T-helper 17 cell (primary cell): ENCODE measurements at places on chromosomes 3 and 15.

DNA sequence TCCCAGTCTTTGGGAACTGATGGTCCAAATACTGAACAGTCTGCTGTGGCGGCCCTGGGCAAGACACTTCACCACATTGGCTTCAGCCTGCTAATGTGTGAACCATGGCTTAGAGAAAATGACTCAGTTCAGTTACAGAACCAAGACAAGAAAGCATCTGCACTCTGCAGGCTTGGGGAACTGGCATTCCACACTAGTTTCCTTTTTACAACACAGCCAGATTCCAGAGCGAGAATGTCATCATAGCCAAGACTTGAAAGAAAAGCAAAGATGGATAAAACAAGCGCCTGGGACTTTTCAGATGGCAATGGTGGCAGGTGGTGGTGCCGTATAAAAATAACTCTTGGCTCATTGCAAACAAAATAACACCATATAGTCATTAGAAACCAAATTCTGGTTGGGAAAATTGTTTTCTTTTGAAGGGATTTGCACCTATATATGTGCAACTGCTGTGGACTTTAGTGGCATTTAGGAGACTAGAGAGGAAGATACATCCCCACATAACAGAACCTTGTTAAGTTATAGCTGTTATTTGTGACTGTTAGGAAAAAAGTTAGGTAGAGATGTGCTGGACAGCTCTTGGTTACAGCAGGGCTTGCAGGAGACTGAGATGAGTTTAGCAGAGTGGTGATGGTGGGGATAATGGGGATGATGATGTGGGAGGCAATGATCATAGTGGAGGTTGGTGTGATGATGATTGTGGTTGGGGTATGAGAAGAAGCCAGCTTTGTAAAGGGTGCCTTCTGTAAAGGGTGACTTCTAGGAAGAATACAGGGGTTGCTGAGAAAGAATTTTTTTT lies 273.6 kb downstream of the THRB start:
- no peak overlapping the region for H3K4me3 ChIP-seq
- H3K27me3 ChIP-seq: peaks cover 31% of the 10 kb centered on the region
- DNase-seq: no peak
- H3K36me3 ChIP-seq: no peaks in the 10 kb centered on the region

DNA sequence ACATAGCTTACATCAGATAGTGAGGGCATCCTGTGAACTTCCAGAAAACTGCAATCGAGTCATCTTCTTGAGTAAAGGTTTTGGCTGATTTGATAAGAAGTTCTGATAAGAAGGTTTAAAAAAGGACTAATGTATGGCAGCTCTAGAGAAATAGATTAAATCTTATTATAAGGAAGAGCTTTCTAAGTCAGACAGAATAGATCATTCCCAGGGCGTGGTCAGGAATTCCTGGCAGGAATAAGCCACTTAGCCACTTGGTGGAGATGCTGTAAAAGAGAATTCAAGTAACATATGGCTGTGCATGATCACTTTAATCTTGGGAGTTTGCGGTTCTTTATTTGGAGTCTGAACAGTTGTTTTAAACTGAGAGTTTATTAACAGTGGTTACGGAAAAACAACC lies 17.4 kb downstream of the PGBD4 start:
- peaks cover 18% of the 10 kb centered on the region for H3K27me3 ChIP-seq
- no peak overlapping the region for H3K4me3 ChIP-seq
- no peak for DNase-seq
- H3K27ac ChIP-seq: no peak overlapping the region

- H3K4me3 ChIP-seq: no peak overlapping the region
- no peak for DNase-seq
- H3K27me3 ChIP-seq: no peaks in the 10 kb centered on the region
- no peaks in the 10 kb centered on the region for H3K4me1 ChIP-seq
- H3K27ac ChIP-seq: no peak overlapping the region
Measured at GRCh38 chr3:18308096-18308650, 117.0 kb downstream of the SATB1 start.

DNA sequence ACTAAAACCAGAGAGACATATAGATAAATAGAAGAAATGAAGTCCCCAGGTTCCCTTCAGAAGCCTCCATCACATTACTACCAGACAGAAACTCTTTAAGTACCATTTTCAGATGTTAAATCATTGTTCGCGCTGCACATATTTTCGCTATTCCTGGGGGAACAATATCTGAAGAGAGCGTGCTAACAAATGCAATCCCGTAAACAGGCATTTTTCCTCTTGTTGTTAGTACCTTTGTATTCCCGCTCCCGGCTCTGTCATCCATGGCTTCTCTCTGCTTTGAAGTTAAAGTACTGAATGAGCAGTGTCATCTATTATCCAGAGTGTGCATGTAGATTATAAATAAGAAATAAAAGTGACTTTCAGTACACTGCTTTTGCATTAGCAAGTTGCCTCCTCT lies 412.3 kb downstream of the FOXP1 start:
- H3K27me3 ChIP-seq: no peaks in the 10 kb centered on the region
- DNase-seq: no peak
- H3K4me3 ChIP-seq: no peak overlapping the region
- peaks cover 2% of the 10 kb centered on the region for H3K4me1 ChIP-seq
- H3K36me3 ChIP-seq: peaks cover 4% of the 10 kb centered on the region
- peak overlapping the region; percentile 65 for H3K27ac ChIP-seq

- DNase-seq: no peak
- H3K27me3 ChIP-seq: no peaks in the 10 kb centered on the region
- H3K36me3 ChIP-seq: no peaks in the 10 kb centered on the region
- no peak overlapping the region for H3K27ac ChIP-seq
Measured at GRCh38 chr3:95097493-95097892, 1034.6 kb downstream of the NSUN3 start.

- DNase-seq: no peak
- no peak overlapping the region for H3K4me3 ChIP-seq
- peaks cover 6% of the 10 kb centered on the region for H3K4me1 ChIP-seq
- H3K27ac ChIP-seq: no peak overlapping the region
Measured at GRCh38 chr15:59178151-59178695, 28.4 kb upstream of the LDHAL6B start.

DNA sequence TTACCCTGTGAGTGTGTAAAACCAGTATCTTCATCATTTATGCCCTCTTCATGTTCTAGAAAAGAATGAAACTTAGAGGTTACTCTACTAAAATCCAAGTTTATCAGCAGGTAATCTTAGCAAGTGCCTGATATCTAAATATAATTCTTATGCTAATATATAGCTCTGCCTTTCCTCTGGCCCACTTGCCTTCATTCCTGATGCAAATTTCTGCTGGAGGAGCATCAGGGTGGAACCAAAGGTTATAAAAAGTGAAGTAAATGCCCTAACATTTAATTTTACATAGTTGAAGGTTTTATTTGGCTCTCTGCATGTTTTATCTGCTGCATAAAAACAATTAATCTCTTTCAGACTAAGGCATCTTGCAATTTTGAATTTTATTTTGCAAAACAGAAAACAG lies 936.2 kb downstream of the ROBO2 start:
- H3K4me1 ChIP-seq: no peaks in the 10 kb centered on the region
- no peak overlapping the region for H3K27ac ChIP-seq
- H3K4me3 ChIP-seq: no peak overlapping the region
- no peaks in the 10 kb centered on the region for H3K36me3 ChIP-seq

DNA sequence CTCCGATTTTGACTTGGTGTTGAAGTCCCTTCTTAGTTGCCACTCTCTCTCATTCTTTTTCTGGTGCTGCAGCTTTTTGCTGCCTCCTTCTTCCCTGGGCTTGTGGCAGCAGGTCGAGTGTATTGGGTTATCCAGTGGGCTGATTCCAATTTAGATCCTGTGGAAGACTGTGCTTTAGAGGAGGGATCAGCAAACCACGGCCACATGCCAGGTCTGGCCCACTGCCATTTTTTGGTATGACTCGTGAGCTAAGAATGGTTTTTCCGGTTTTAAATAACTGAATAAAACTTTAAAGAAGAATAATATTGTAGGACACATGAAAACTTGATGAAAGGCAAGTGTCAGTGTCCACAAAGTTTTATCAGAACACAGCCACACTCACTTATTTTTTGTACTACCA lies 330.5 kb downstream of the ROBO2 start:
- DNase-seq: no peak
- no peaks in the 10 kb centered on the region for H3K36me3 ChIP-seq
- H3K4me3 ChIP-seq: no peak overlapping the region
- no peak overlapping the region for H3K27ac ChIP-seq

GRCh38 chr3:17823036-17823435 lies 80.6 kb upstream of the TBC1D5 start:
- peaks cover 3% of the 10 kb centered on the region for H3K4me1 ChIP-seq
- peaks cover 13% of the 10 kb centered on the region for H3K27me3 ChIP-seq
- no peaks in the 10 kb centered on the region for H3K36me3 ChIP-seq
- no peak overlapping the region for H3K27ac ChIP-seq
- DNase-seq: no peak
- H3K4me3 ChIP-seq: no peak overlapping the region

DNA sequence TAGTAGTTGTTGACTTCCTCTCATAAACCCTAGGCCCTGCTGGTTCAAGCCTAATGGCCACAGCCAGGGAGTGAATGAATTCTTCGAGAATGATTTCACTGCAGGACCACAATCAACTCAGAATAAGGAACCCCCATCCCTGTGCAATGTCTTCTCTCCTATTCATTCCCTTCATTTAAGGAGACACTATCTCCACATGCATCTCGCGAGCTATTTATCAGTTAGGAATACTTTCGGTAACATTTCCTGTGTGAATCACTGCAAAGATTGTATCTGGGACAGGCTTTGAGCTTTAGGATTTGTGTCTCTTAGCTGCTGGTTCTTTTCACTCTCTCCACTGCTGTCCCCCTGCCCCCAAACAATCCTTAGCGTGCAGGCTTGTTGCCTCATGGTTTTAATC lies 94.4 kb downstream of the MYLK start:
- no peak overlapping the region for H3K27ac ChIP-seq
- no peak overlapping the region for H3K4me3 ChIP-seq
- no peaks in the 10 kb centered on the region for H3K4me1 ChIP-seq
- DNase-seq: no peak

- no peaks in the 10 kb centered on the region for H3K27me3 ChIP-seq
- H3K36me3 ChIP-seq: peaks cover 4% of the 10 kb centered on the region
- H3K4me1 ChIP-seq: peaks cover 60% of the 10 kb centered on the region
- peak overlapping the region; percentile 97 for H3K27ac ChIP-seq
Measured at GRCh38 chr3:69088063-69088462, 3.3 kb downstream of the ARL6IP5 start.

DNA sequence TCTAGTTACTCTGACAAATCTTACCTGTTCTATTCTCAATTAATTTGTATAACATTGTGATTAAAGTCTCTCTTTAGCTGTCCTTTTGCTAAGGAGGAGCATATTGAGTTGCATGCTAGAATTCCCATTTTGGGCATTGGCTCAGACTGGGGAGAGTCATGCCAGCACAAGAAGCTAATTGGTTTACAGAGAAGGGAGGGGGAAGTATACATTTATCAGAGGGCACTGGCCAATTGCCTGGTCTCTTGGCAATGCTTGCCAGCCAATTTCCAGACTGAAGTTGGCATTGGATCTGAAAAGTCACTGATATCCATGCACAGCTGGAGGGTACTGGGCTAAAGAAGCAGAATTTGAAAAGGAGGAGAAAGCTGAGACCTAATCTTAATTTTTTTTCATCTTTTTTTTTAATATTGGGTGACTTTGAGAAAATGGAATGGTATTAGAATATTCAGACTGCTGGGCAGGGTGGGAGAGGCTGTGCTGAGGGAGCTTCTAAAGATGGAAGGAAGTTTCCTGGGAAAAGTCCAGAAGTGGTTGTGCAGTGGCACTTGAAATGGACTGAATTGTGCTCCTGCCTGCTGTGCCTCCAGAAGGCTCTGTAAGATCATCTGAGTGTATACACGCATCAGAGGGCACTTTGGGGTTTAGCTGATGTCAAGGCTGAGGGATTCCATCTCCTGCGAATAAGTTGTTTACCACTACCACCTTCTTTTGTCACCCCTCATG lies 365.2 kb upstream of the DPH6 start:
- H3K27me3 ChIP-seq: no peaks in the 10 kb centered on the region
- no peaks in the 10 kb centered on the region for H3K4me1 ChIP-seq
- no peak overlapping the region for H3K4me3 ChIP-seq
- no peak for DNase-seq

- no peak overlapping the region for H3K27ac ChIP-seq
- no peak for DNase-seq
- H3K27me3 ChIP-seq: peaks cover 24% of the 10 kb centered on the region
Measured at GRCh38 chr15:28786521-28786920, 61.9 kb downstream of the GOLGA6L7 start.

- H3K4me1 ChIP-seq: peaks cover 11% of the 10 kb centered on the region
- peaks cover 1% of the 10 kb centered on the region for H3K27me3 ChIP-seq
- peaks cover 2% of the 10 kb centered on the region for H3K36me3 ChIP-seq
- no peak for DNase-seq
- H3K4me3 ChIP-seq: no peak overlapping the region
Measured at GRCh38 chr3:186180891-186181481, 72.1 kb upstream of the ETV5 start.

DNA sequence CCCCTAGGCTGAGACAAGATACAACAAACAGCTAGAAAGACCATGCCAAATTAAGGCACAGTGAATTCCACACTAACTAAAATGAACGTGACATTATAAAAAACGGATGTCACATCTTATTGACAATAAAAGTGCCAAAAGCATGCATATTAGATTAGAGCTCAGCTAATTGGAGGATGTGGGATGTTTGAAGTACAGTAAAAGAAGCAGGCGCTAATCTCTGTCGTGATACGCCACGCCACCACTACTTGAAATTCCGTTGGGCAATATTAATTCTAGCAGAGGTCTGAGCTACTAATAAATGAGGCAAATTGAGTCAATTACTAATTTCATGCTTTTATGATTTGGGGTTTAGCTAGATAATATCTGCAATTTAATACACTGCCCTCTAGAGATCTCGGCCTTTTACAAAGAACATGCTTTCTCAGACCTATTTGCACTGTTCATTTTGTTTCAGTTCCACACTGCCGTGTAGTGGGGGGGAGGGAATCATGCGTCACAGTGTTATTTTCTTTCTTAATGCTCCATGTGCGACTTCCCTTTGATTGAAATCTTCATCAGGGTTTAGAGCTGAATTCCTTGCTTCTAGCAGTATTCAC lies 52.9 kb upstream of the ROBO2 start:
- H3K27me3 ChIP-seq: no peaks in the 10 kb centered on the region
- no peak overlapping the region for H3K4me3 ChIP-seq
- H3K36me3 ChIP-seq: no peaks in the 10 kb centered on the region
- H3K27ac ChIP-seq: no peak overlapping the region
- no peak for DNase-seq
- H3K4me1 ChIP-seq: no peaks in the 10 kb centered on the region

DNA sequence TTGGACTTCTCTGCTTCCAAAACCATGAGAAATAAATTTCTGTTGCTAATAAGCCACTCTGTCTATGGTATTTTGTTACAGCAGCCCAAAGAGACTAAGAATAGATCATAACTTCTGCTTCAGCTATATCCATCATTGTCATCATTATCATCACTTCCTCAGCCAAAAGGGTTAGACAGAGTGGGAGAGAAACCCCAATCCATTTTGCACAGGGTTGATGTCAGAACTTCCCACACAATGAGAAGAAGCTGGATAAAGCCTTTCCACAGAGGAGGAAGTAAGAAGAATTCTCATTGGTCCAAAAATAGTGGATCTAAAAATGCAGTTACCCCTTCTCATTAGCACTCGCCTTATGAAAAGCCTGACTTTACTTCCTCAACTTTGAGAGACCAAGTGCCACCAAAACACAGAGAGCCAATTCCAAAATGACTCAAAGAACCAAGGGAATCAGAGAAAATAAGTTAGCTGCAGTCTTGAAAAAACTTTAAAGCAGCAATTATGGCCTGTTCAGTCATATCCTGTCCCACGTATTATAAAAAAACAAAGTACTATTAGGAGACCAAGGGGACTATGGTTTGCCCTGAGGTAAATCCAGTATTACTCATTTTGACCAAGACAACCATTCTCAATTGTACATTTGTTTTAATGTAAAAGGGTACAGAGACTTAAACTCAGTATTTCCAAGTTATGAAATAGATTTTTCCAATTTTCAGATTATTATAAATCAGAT lies 80.2 kb downstream of the WNT5A start:
- H3K27ac ChIP-seq: no peak overlapping the region
- no peaks in the 10 kb centered on the region for H3K27me3 ChIP-seq
- H3K4me3 ChIP-seq: no peak overlapping the region
- H3K4me1 ChIP-seq: no peaks in the 10 kb centered on the region
- no peaks in the 10 kb centered on the region for H3K36me3 ChIP-seq
